ENCODE measurements at places on chromosomes 7 and 10.

DNA sequence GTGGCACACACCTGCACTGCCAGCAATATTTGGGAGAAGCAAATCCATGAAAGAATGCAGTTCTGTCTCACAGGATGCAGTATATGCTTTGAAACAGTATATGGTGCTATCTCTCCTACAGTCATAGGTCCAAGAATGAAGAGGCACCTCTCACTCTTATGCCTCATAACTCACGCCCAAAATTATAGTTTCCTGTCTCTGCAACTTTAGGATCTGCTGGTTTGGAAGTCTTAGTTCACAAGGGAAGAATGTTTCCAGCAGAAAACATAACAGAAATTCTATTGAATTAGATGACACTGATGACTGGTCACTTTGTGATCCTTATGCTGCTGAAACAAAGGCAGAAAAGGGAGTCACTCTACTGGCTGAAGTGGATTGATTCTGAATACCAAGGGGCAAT, 5.7 kb downstream of the C10orf67 start:
- ATAC-seq = no peak

DNA sequence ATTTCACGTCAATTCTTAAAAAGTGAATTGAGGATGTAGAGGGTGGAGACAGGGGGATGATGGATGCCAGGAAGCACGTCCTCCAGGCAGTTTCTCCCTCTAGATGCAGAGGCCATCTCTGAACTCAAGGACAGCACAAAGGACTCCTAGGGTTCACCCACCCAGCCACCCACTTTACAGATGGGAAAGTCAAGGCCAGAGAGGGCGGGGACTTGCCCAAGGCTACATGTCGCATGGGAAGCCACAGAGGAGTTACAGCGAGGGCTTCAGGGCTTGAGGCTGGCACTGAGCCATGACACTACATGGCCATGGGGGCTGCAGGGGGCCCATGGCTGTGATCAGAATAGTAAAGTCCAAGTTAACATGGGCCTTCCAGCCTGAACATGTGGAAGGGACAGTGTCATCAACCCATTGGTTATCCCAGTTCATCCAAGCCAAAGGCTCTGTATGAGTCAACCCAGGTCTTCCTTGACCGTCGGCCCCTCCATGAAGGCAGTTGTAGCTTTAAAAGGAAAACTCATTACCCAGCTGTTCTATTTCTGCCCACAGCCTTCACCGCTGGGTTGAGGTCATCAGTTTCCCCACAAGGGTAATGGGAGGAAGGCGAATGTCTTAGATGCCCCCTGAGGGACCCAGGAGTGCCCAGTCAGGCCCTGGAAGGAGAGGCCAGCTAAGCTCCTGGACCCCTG, 24.3 kb upstream of the KPNA7 start:
- ATAC-seq = no peak

DNA sequence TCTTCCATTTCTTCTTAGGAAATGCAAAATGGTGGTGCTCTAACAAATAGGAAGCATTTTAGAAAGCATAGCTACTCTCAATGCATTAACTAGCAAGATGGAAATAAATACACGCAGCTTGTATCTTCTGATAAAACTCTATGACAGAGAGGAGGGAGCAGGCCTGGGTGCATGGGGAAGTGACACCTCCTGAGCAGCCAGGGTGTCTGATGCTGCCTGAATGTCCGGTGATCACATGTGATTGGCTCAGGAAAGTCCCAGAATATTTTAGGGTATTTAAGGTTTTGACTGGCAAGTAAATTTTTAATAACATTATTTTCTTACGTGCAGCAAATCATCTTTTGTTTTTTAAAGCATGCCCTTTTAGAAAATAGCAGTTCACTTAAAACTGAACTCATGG, 261.0 kb upstream of the KLF6 start:
- ATAC-seq = no peak

GRCh38 chr7:69840248-69840647, 242.0 kb downstream of the AUTS2 start:
- no peak for ATAC-seq

GRCh38 chr10:3067118-3067858, at the start of gene PFKP:
Gene PFKP (plus strand): TSS chr10:3067548. CDS start chr10:3067596, 48 bp downstream.
- peak; percentile 54 for ATAC-seq

- ATAC-seq = no peak
These were observed 80.3 kb downstream of the RAMP3 start for GRCh38 chr7:45237788-45238461.

DNA sequence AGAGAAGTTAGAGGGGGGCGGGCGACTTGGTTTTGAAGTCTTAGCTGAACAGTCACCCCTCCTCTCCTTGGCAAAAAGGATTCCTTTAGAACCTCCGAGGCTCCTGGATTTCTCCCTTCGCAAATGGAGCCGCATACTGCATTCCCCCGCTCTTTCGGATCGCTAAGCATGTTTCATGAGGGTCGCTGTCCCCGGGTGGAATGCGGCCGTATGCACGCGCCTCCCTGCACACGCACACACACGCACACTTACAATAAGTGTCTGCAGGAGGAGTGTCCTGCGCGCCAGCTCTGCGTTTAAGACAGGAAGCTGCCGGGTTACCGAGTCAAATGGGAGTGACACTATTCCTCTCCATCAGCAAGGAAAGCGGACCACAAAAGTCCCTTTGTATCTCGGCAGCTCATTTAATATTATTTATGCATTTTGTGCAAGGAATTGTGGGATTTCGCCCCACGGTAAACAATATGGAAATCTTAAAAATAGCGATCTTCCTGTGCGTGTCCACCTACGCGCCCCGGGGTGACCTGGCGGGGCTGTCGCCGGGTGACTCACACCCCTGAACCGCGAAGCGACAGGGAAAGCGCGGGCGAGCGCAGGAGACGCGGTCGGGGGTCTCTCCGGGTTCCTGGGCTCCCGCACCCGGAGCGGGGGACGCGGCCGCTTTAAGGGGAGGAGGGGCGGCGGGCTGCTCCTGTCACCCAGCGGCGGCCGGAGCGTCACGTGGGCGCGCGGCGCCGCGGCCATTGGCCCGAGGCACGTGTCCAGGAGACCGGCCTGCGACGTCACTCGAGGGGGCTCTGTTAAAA, 988 bp upstream of the EN2 start:
- peak; percentile 52 for ATAC-seq

DNA sequence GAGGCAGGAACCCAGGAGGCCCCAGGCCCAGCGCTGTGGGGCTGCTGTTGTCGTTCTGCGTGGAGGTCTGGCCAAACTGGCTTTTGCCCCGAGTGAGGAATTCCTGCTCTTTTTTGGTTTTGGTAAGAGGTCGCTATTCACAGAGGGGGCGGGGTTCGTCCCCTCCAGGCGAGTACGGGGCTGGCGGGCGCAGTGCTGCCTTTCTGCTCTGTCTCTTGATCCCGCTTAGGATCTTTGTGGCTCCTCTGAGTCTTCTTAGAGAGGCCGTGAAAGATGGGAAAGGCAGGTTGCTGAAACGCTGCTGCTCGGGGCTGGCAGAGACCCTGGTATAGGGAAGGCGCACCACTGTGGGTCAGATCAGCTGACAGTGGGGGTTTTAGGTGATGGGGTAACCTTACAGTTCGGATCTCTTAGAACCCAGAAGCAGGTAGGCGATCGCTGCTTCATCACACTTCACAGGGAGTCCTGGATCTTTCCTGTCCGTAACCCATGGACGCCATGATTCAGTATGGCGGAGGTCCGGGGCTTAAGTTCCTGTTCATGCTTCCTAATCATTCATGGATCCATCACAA, 136.7 kb downstream of the KIF20B start:
- ATAC-seq = no peak

DNA sequence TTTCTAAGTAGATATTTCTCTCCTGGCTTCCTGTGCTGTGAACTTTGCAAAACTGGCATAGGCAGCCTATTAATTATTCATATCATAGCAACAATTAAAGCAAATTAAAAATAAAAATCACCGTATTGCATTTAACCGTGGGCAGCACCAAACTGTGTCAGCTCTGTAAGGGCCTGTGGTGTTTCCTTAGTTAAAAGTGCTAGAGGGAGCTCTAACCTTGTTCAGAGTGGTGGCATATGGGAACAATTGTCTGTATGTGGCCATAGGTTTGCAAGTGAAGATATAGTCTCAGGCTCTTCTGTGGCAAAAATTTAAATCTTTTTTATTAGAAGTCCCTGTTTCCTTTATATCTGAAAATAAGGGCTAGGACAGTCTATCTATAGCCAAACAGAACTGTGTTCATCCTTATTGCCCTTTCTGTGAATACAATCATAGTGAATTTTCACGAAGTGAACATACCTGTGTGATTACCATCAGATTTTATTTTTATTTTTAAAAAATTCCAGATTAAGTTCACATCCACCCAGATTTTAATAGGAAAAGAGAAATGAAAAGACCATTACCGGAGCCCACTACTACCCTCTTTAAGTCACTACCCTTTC, 92.6 kb downstream of the POLL start:
- ATAC-seq = no peak

DNA sequence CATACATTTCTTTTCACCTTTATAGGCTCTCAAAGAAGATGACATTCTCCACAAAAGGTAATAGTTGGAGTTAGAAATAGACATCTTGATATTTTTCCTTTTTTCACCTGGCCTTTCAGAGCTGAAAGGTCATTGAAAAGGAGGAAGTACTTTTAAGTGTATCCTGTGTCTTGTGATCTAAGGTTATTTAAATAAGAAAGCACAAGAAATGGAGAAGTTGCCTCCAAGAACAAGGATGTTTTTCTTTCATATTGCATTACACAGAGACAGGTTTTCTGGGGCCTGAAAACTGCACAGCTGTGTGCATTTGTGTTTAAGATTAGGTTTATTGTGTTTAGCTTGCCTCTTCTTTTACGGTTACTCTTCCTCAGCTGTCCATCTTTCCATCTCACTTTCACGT, 103.4 kb upstream of the SEMA3D start:
- ATAC-seq = no peak

GRCh38 chr7:148340438-148341280, 249.9 kb upstream of the C7orf33 start:
- ATAC-seq = no peak

DNA sequence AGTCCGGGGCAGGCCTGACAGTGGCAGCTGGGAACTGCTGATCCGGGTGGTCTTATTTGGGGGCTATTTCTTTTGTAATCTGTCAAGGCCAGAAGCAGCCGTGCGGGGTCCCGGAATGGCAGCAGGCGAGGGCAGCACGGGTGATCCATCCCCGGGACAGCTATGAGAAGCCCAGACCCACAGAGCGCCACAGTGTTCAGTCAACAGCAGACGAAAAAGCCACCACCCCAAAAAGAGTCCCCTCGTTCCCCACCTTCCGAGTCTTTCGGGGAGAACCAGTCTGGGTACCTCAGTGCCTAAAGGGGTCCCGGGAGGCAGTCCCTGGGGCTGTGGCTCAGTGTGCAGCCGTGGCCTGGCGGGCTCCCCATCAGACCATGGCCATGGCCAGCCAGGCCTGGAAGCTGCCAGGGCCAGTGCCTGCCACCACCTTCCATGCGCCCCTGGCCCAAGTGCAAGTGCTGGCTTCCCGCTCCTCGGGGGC, 125.1 kb upstream of the KCTD7 start:
- no peak for ATAC-seq

DNA sequence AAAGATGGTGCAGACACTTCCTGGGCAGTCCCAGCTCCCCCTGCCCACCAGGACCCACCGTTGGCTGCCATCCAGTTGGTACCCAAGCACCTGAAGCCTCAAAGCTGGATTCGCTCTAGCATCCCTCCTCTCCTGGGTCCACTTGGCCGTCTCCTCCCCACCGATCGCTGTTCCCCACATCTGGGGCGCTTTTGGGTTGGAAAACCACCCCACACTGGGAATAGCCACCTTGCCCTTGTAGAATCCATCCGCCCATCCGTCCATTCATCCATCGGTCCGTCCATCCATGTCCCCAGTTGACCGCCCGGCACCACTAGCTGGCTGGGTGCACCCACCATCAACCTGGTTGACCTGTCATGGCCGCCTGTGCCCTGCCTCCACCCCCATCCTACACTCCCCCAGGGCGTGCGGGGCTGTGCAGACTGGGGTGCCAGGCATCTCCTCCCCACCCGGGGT, 14.5 kb upstream of the LIMK1 start:
- no peak for ATAC-seq

DNA sequence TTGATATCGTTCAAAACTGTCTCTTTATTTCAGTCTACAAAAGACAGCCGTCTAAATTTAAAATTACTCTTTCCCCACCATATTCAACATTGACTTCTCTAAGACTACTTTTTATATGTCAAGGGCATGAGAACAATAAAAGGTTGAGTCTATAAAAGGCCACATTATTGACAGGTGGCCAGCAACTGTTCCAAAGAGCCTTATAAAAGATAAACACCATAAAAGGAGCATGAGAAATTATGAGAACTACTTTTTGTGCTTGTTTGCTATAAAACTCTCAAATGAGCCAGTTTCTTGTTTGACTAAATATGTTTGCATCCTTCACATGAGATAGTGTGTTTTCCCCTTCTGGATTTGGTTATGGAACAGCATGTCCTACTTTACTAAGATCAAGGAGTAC, 189.2 kb downstream of the THSD7A start:
- ATAC-seq = no peak

GRCh38 chr10:112996462-112996861, 46.4 kb downstream of the TCF7L2 start:
- ATAC-seq = no peak

DNA sequence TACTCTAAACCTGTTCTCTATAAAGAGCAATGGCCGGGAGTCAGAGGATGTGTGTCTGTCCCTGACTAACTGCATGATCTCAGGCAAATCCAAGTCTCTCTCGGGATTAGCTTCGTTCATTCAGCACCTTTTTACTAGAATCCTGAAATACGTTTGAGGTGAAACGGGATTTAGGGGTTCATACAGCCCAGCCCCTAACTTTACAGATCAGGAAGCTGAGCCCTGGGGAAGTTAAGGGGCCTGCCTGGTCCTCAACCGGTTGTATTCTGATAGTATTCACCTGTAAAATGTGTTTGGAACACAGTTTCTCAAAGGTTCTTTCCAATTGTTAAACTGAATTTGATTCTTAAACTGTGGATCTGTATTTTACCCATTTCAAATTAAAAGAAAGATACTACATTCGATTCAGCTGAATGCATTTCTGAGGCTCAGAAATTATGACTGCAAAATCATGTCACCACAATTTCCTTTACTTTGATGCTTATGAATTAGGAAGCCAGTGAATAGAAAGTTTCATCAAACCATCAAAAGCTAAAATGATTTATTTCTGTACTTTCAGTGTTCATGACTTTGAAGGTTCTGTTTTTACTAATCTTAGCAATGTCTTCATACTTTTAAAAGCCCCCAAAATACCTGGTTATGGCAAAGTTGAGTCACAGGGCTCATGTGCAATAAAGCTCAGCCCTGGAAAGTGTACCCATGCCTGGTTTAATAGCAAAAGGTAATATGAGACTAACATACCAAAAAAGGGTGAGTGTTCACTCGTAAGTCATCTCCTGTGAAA, 28.9 kb upstream of the EZH2 start:
- ATAC-seq = peak; percentile 74

GRCh38 chr7:28754027-28754426, 204.1 kb downstream of the TRIL start:
- ATAC-seq = no peak

DNA sequence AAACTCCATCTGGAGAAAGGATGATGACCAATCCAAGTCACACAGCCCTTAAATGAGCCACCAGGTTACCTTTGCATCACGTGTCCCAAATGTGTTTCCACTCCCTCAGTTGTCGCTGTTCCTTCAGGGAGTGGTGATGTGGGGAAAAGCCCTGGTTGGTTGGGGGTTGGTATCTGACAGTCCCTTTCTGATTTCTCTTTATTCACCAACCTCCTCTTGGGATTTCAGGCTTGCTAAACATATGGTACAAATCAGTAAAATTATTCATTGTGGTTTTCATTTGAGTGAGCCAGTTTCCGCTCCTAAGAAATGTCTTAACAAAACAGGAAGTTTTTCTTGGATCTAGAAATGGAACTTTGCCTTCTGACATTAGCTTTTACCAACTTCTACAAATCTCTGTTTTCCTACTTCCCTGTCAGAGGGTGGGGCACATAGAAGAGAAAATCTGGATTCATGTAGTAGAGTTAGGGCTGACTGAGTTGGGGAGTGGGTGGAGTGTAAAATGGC, 40.0 kb upstream of the KMT2E start:
- peak; percentile 94 for ATAC-seq

All from activated T-helper 17 cell treated with anti-CD3 and anti-CD28 coated beads, Interleukin-2, amount 50 U/mL, for 72 hours (primary cell).